CD4-positive, alpha-beta T cell treated with Interleukin-1 beta for 1 hour (primary cell): ENCODE measurements at places on chromosomes 16 and 17.
A peak's percentile ranks its signal among the peaks of the same experiment; 100 is the strongest.

DNA sequence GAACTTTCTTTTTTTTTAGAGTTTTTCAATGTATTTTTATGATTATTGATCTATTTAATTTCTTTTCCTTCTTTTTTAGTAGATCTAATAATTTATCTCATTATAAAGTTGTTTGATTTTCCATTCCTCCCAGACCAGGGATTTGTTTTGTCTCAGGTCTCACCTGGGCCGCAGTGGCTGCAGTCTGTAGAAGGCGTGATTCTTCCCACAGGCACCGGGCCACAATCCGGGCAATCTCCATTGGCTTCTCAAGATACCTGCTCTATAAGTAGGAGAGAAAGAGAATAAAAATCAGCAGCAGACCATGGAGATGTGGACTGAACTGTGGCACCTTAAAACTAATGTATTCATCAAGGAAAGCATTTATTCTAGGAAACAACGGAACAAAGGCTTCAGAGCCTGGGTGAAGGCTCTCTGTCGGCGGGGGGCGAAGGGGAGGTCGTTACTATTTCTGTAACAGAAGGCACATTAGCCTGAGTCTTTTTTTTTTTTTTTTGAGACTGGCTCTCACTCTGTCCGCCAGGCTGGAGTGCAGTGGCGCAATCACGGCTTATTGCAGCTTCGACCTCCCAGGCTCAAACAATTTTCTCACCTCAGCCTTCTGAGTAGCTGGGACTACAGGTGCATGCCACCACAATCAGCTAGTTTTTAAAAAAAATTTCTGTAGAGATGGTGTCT, 42.7 kb downstream of the STAT3 start:
- no peak for DNase-seq

GRCh38 chr16:11386791-11387546, 41.7 kb downstream of the RMI2 start:
- no peak for DNase-seq

DNA sequence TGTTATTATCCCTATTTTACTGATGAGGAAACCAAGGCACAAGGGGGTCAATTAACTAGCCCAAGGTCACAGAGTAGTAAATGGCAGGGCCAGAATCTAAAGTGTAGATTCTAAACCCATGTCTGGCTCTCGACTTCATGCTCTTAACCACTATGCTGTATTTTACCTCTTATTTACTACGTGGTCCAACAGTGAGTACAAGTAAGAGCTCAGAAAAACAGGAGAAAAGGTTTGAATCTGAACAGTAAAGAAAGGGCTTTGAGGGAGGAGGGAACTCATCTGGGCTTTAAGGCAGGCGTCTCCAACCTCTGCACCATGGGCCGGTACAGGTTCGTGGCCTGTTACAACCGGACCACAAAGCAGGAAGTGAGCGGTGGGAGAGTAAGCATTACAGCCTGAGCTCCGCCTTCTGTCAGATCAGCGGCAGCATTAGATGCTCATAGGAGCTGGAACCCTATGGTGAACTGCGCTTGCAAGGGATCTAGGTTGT, 62.9 kb downstream of the SMURF2 start:
- DNase-seq, result peak; percentile 54

DNA sequence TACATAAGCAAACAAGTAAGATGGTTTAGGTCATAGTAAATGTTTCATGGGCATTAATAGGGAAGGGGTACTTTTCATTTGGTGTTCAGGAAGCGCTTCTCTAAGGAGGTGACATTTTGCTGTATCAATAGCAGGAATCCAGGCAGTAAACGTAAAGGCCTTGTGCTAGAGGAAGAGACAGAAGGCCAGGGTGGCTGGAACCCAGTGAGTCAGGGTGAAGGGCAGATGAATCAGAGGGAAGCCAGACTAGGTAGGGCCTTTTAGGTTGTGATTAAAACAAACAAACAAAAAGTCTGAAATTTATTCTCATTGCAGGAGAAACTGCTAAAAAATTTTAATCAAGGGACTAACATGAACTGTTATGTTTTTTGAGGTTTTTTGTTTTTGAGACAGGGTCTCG, 6.5 kb downstream of the BMERB1 start:
- no peak for DNase-seq

GRCh38 chr16:80231888-80232287, 308.9 kb upstream of the DYNLRB2 start:
- no peak for DNase-seq

- DNase-seq, result no peak
Measured at GRCh38 chr17:47850373-47850691, 631 bp downstream of the SP6 start.

DNA sequence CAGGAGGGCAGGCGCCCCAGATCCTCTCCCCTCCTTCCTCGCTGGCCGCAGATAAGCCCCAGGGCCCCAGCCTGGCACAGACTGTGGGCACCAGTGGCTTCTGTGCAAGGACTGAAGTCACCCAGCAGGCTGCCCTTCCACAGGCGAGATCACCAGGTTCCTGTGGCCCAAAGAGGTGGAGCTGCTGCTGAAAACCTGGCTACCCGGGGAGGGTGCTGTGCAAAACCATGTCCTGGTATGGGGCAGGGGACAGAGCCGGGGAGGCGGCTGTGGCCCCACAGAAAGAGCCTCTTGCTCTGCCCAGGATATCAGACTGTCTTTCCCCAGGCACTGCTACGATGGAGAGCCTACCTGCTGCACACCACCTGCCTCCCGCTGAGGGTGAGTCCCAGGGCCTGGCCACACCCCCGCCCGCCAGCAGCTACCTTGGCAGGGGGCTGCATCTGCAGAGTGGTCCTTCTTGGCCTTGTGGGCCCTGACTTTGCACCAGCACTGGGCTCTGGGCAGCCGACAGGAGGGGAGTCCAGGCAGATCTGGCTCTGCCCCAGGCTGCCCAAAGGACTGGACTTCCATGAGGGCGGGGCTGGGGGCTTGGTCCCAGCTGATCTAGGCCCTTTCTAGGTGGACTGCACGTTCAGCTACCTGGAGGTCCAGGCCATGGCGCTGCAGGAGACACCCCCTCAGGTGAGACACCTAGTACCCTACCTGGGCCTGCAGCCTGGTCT, 615 bp downstream of the CARMIL2 start:
- DNase-seq, result no peak

- DNase-seq, result no peak
Measured at GRCh38 chr17:46122486-46122871, 70.8 kb downstream of the KANSL1 start.

- DNase-seq, result no peak
Measured at GRCh38 chr17:29710520-29710884, 87.8 kb upstream of the CORO6 start.

GRCh38 chr16:67542464-67542863, 13.8 kb downstream of the RIPOR1 start:
- peak; percentile 90 for DNase-seq

DNA sequence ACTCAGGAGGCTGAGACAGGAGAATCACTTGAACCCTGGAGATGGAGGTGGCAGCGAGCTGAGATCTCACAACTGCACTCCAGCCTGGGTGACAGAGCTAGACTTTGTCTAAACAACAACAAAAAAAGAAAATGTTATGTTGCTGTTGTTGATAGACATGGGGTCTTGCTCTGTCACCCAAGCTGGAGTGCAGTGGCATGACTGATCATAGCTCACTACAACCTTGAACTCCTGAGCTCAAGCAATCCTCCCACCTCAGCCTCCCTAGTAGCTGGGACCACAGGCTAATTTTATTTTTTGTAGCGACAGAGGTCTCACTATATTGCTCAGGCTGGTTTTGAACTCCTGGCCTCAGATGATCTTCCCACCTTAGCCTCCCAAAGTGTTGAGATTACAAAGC, 20.0 kb downstream of the FBXO47 start:
- no peak for DNase-seq

DNA sequence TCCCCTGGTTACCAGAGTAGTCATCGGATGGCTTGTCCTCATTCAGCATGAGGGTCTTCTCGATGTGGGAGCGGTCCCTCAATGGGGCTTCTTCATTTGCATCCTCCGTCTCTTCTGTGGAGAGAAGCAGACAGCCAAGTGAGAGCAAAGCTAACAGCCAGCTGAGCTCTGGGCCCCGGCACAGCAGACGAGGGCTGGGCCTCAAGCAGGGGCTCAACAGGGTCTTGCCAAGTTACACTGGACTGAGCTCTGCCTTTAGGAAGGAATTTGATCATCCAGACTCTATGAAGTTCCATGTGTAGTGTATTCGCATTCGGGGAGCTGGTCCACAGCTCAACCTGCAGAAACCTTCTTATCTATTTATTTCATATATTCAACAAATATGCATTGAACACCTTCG, 37.4 kb downstream of the SRL start:
- DNase-seq, result no peak

GRCh38 chr17:173166-173911, 8.1 kb downstream of the DOC2B start:
- DNase-seq, result no peak

DNA sequence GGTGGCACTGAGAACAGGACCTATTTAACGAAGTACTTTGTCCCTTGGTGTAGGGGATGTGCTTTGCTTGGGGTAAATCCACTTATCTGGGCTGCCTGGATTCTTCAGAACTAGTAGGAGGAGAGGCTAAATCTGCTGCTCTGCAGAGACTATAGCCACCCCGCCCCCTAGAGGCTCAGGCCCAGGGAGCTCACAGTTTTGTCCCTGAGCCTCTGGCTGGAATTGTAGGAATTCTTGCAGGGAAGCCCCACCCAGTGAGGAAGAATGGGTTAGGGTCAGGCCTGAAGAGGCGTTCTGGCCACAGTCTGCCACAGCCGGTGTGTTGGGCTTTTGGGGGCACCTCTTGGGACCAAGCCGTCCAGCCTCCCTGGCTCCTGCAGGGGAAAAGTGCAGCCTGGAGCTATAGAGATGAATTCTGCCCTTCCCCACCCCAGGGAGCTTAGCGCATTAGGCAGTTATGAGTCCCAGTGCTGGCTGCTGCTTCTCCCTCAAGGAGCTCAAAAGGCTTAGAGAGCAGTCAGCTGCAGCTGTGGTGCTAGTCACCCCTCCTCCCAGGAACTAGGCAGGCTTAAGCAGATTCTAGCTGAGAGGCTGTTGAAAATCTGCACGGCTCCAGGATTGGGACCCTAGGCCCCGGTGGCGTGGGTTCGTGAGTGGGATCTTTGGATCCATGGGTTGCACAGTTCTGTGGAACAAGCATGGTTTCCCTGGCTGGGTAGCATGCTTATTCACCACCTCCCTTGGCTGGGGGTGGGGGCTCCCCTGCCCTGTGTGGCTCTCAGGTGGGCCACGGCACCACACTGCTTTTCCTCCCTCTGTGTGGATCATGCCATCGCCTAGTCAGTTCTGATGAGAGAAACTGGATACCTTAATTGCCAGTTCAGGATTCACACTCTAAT, 237.4 kb upstream of the TOM1L1 start:
- no peak for DNase-seq

- no peak for DNase-seq
Measured at GRCh38 chr16:557463-558297, 2.5 kb upstream of the PRR35 start.

GRCh38 chr16:79163691-79164387, 436.7 kb downstream of the MAF start:
- peak; percentile 14 for DNase-seq

DNA sequence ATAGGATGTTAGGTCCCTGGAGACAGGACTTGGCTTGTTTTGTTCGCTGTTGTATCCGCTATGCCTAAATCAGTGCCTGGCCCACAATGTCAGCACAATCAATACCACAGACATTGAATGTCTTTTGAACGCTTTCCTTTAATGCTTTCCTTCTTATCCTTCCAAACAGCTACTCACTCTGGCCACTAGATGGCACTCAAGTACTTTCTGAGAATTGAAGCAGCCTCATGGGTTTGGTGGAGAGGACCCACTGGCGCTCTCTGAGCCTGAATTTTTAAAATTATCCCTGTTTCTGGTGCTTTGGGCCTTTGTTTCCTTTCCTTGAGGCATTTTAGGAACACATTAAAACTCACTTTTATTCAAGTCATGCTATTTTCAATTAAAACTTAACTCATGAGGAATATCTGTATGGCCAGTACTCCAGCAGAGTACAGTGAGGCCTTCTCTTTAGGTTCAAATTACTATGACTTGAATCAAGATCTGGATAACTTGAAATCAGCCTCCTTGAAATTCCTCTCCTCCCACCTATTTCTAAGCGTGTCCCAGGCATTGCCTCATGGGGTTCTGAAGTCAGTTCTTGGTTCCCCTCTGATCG, 3.2 kb upstream of the NLRP1 start:
- DNase-seq, result peak; percentile 85

GRCh38 chr17:20026960-20027359, 17.8 kb downstream of the SPECC1 start:
- no peak for DNase-seq

GRCh38 chr17:1606352-1606985, 22.2 kb downstream of the SLC43A2 start:
- no peak for DNase-seq

DNA sequence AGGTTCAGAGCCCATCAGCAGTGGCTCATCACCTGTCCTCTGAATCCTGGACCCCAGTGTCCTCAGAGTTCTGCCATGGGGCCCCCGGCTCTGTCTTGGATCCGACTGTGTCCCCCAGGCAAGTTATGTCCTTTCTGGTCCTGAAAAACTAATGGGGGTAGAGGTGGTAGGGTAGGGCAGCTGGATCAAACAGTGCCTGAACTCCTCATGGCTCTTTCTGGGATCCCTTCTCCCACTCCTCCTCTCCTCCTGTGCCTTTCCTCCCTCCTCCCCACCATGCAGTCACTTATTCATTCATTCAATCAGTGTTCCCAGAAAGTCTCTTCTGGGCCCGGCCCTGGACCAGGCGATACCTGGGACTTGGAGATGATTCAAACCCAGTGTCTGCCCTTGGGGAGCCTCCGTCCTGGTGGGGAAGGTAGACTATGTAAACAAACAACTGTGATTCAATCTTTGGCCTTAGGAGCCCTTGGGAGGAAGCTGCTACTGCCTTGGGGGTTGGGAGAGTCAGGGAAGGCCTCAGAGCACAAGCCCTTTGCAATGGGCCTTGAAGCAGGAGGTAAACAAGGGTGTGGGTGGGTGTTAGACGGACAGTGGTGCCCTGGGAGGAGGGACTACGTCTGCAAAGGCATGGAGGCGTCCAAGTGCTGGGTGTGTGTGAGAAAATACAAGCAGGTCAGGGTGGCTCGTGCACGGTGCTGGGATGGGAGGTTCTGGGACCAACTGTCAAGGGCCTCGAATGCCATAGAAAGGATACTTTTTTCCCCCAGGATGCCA, 6.4 kb upstream of the FAM83G start:
- DNase-seq, result no peak
